ENCODE measurements at places on chromosomes 4 and X.

DNA sequence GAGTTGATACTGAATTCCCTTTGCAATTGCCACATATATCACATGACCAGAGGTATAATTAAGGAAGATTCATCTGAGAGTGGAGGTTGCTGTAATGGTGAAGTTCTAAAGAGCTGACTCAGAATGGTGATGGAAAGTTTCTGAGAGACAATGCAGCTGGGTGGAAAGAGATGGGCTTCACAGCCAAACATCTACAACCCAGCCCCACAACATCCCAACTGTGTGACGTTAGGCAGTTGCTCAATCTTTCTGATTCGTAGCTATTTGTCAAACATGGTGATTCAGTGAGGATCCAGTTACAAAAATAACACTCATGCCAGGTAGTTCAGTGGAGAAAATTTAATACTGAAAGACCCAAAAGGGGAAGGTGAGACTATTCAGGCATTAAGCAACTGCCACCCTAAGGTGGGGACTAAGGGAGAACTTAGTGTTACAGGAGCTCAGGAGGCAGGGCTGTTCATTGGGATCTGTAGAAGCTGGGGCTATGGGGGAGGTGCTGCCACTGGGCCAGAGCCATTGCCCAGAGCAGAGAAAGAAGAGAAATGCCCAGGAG is 6.9 kb upstream of the AFF1 start:
- no peak for DNase-seq

DNA sequence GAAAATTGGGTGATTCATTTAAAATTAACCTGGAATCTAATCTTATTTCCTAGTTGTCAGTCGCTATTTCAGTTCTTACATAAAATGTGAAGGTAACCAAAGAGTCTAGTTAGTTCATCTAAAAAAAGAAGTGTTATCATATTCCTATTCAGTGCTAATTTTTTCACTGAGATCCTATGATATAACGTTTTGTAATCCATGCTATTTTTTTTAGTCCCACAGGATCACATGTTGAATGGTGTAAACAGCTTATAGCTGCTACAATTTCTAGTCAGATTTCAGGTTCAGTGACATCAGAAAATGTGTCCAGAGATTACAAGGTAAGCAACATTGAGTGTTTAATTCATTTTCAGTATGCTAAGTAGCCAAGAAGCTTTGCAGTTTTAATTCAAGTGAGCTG is 5.8 kb downstream of the MTMR1 start:
- no peak for DNase-seq

DNA sequence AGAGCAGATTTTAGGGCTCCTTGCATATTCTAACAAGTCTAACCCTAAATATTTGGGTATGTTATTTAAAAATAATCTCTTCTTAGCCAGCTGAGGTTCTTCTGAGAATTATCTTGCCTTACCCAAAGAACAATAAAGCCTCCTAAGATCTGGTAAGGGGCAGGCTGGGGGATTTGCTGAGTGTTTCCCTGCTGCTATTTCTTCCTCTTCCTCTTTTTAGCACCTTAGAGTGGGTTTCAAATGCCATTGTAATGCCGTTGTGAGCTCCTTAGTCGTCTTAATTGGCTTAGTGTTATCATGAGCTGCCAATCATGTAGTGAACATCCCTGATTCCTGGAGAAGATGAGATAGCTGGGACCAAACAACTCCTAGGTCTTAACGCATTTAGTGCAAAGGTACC is 15.4 kb downstream of the STOX2 start:
- DNase-seq, result no peak

DNA sequence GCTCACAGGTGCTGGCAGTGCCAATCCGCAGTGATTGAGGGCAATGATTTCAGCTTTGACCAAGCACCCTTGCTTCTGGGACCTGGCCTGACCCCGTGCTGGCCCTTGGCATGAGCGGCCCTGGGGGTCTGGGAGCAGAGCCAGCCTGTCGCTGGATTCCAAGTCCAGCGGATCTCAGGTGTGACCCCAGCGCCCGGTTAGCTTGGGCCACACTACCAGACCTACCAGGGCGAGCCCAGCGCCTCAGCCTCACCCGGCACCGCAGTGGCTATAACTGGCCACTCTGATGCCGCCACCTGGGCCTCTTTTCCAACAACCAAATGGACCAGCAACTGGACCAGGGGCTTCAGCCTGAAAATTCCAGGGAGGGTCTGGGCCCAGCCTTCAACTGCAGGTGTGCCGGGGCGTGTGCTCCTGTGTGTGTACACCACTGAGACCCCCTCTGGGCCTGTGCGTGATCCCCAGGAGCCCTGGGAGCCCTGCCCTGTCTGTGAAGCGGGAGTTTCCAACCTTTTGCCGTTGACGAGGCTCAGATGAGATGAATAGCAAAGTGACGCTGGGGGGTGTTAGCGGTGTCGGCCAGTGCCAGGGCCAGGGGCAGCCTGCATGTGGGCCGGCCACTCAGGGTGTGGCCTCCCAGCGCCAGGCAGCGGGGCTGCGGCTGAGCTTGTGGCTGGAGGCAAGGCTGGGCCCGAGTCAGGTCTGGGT is 658 bp downstream of the SH3TC1 start:
- no peak for DNase-seq

- no peak for DNase-seq
Measured at GRCh38 chr4:123286903-123287466, 109.6 kb upstream of the SPRY1 start.

DNA sequence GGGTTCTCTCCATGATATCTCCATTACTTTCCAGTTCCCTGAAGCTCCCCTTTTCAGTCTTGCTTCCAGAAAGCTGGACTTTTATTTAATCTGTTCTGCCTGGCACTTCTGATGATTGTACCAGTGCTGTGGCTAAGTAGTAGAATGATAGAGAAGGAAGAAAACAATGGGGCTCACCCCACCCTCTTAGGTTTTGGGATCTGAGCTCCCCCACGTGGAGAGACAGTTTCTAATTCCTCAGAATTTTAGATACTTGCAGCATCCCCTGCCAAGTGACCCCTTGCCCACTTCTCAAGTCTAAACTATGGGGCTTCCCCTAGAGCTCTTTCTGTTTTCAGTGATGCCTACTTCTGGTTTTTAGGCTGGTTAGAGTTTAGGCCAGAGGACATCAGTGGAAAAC is 73.9 kb downstream of the GC start:
- no peak for DNase-seq

GRCh38 chr4:177802162-177802561 is 359.9 kb upstream of the AGA start:
- DNase-seq, result no peak

DNA sequence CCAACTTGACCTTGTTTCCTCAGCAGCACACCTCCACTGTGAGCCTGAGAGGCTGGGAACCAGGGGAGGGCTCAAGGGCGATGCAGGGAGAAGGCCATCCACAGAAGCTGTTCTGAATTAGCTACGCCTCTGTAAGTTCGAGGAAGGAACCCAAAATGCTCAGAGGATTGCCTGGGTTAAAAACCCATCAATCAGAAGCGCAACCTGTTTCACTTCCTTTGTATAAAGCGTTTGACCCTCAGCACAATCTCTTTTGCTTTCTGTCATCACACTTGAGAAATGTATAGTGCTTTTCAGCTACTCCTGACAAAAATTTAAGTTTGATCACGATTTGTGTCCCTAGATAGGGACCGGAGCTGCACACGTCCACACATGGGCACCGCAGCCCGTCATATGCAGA is 48.0 kb upstream of the MAP3K15 start:
- no peak for DNase-seq

DNA sequence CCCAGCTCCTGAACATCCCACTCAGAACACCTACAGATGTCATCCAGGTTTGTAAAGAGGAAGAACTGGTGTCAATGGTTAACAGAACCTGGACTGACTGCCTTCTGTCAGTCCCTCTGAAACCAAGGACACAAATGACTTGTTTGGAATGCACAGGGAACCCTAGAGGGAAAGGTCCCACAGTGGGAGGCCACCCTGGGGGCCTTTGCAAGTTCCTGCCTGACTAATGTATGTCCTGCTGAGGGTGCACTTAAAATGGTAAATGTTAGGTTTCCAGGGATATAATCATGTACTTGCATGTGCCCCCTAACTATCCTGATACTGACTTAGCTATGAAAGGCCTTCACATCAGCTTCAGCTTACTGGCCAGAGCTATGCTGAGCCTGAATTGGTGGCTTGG is 15.0 kb upstream of the XAGE2 start:
- peak; percentile 85 for DNase-seq

DNA sequence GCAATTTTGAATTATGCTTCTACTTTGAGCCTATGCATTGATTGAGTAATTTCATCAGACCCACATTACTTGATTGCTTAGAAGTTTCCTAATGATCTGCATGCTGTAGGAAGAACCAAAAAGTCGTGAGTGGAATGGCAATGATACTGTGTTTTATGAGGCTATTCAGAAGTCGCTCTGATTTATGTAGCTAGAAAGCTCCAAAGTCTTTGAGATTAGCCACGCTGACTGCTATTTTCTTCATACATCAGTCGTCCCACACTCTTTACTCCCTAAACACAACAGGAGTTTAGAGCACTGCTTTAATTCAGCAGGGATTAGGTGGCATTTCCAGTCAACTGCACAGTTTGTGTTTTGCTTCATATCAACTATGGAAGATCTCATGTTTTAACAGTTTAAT is 4.1 kb downstream of the GRID2 start:
- DNase-seq, result no peak

GRCh38 chr4:139844057-139844456 is 178.4 kb downstream of the MGST2 start:
- no peak for DNase-seq

DNA sequence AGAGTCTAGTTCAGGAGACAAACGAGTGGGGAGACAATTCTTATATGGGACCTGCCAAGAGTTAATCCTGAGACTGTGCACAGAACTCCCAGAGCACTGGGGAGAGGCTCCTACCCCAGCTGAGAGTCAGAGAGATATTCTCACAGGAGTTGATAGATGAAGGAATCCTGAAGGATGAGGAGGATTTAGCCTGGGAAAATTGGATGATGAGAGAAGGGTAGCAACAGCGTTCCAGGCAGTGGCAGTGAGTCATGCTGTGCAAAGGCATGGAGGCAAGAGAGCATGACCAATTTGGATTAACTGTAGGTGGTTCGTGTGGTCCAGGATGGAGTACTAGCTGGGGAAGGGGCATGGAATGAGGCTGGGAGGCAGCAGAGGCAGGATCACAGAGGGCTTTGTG is 318.6 kb downstream of the LDB2 start:
- peak; percentile 23 for DNase-seq

DNA sequence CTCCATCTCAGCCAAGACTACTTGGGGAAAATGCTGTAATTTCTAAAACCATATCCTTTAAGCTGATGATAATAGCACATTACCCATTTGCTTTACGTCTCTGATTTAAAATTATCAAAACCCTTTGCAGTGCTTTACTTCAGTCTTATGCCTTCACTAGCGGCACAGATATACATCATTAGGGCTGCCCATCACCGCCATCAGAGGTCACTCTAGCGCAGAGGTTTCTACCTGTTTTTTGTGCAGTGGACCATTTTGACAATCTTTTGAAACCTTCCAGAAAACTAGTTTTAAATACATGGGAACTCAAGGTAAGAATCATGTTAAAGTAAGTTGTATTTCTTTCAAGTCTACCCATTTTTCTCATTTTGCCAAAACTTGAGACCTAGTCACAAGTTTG is 592.5 kb downstream of the PPARGC1A start:
- DNase-seq, result no peak

- no peak for DNase-seq
Measured at GRCh38 chr4:142091085-142091513, 454.7 kb downstream of the IL15 start.

- no peak for DNase-seq
Measured at GRCh38 chrX:109537324-109537665, 651 bp downstream of the NXT2 start.

- no peak for DNase-seq
Measured at GRCh38 chr4:122221322-122221721, 69.2 kb downstream of the BLTP1 start.

- no peak for DNase-seq
Measured at GRCh38 chr4:57462843-57463242, 352.7 kb upstream of the IGFBP7 start.

DNA sequence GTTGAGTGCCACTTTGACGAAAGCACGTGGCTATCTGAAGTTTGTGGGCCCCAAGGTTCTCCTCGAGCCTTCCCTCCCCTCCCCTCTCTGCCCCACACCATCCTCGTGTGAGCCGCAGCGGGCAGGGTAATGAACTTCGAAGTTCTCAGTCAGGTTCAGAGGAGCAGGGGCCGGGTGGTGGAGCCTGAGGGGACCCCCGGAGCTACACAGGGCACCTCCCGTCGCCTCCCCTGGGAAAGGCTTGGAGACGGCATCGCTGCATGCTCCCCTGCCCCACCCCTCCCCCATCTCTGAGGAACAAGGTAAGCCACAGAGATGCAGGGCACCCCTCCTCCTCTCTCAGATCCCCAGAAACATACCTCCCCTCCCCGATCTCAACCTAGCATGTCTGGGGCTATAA is 2.8 kb upstream of the NKX1-1 start:
- DNase-seq, result no peak

GRCh38 chr4:4985036-4985435 is 34.2 kb downstream of the CYTL1 start:
- DNase-seq, result no peak

- no peak for DNase-seq
Measured at GRCh38 chrX:16643176-16643575, 6.8 kb upstream of the S100G start.

GRCh38 chr4:15469402-15470127 is at the start of gene CC2D2A:
Gene CC2D2A (plus strand): TSS chr4:15469882. CDS start chr4:15475933, 6,051 bp downstream.
- DNase-seq, result peak; percentile 80

- no peak for DNase-seq
Measured at GRCh38 chrX:131709553-131709952, 165.7 kb downstream of the OR13H1 start.

GRCh38 chrX:21929209-21929608 is 11.3 kb upstream of the SMS start:
- no peak for DNase-seq

DNA sequence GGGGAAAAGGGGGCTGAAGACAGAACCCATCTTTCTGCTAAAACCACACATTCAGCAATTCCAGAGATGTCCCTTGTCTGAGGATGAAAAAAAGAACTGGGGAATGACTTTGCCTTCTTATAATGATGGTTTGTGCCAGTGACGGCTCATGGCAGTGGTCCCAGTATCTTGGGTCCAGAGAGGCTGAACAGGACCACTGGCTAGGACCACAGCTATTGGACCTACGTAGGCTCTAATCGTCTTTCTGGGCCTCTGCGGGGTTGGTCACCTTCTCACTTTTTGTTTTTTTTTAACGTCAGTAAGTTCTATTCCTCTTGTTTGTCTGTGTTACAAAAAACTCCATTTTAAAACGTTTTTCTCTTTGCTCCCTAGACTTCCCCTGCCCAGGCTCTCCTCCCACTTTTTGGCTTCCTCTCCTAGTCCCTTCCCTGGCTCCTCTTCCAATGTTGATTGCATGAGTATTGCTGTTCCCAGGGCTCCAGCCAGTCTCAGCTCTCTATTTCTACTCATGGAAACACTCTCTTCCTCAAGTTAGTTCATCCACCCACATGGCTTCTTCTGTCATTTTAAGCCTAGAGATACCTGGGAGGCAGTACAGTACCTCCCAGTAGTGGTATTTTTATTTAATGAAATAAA is 52.6 kb upstream of the STX18 start:
- DNase-seq, result no peak

GRCh38 chr4:25509646-25510045 is 132.6 kb downstream of the ANAPC4 start:
- DNase-seq, result no peak

Measured in ELF-1 (cell line).